ENCODE measurements at places on chromosomes 1 and 21.

DNA sequence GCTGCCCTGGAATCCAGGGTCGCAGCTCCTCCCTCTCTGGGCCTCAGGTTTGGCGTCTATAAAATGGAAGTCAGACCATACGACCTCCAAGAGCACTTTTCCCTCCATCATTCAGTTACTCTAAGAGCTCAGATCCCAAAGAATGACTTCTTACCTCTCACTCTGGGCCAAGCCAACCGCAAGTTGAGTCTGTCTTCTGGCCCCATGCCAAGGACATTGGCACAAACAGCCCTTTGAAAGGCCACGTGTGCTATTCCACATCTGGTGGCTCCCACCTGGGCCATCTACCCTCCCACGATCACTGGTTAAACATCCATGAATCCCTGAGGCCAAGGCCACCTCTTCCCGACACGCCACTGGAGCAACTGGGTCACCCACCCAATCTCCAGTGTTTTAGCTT is 12.4 kb downstream of the SLC2A7 start:
- DNase-seq, result no peak

GRCh38 chr1:215241451-215241850 is 158.9 kb downstream of the KCNK2 start:
- DNase-seq, result no peak

DNA sequence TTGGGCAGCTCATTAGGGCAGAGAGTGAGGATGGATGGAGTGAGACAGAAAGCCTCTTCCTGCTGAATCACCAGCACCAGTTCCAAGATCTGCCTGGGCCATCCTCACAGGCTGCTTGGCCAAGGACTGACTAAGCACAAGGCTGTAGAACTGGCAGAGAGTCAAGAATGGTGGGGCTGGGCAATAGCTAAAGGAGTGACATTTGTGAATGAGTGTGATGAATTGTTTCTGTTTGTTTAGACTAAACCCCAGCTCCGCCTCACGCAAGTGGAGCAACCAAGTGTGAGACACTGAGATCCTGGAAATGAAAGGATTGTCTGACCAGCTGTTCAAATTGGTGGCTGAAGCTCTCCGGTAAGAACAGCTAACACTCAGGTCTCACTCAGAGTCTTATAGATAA is 38.6 kb downstream of the BRINP2 start:
- no peak for DNase-seq

GRCh38 chr1:226644541-226645176 is 94.4 kb downstream of the ITPKB start:
- no peak for DNase-seq

DNA sequence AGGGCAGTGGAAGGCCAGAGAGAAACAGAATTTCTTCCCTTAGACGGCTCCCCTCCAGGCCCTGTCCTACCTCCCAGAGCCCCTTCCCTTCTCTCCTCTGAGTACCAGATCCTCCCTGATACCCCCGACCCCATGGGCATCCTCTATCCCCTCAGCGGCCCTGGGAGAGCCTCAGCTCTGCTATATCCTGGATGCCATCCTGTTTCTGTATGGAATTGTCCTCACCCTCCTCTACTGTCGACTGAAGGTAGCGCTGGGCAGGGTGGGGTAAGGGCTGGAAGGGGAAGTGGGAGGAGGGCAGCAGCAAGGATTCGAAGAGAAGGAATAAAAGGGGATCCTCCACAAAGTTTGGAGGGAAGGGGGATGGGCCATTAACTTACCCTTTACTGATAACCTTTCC is 2.7 kb downstream of the FCER1G start:
- DNase-seq, result no peak

- no peak for DNase-seq
Observed at GRCh38 chr1:214067853-214068703, 80.3 kb downstream of the PROX1 start.

DNA sequence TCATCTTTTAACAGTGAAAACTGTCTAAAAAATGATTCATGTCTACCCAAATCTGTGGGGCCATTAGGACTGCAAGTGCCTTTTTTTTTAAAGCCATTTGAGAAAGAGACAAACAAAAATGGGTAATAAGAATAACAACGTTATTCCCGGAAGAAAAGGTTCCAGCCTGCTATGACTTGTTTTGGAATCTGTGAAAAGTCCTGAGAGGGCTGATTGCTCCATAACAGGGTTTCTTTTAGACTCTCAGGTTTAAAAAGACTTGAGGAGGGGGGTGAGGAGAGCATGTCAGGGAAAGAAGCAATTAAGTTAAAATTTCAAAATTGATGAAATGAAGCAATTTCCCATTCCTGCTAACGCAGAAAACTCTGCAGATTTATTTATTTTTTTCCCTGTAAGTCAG is 56.4 kb downstream of the CACHD1 start:
- no peak for DNase-seq

- DNase-seq, result no peak
Observed at GRCh38 chr1:49204720-49205119, 428.0 kb upstream of the BEND5 start.

- peak; percentile 57 for DNase-seq
Observed at GRCh38 chr1:35030756-35031446, 844 bp downstream of the ZMYM6 start.

DNA sequence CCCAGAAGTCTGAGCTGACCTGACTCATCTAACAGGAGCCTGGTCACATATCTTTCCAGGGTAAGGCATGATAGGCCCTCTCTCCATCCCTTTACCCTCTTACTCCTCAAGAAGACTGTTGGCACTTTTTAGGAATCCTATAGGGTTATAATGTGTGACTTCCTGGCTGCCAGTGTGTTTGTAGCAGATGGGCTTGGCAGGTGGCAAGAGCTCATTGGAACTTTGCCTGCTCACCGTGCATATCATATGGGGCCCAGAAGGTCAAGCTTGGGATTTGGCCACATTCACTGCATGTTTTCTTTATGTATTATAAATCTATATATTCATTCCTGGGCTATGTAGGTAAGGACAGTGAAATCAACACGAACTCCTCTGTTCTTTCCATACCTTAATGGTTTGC is 5.2 kb downstream of the KAZN start:
- DNase-seq, result no peak

DNA sequence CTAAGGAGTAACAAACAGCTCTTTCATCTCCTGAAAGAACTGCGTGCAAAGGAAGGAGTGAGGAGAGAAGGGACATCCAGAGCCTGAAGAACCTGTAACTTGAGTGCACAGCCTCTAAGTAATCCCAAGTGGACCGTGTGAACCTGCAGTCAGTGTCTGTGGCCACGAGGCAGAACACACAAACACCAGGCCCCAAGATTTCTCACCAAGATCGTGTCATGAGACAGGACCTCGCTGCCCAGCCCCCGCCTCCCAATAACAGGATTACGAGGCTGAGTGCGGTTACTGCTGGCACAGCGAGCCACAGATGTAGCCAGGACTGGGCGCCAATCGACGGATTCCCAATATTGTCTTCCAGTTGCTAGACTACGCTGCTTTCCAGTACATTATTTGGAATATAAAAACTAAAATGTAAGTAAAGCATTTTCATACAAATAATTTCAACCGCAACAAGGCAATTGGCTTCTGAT is 101.3 kb upstream of the SLC25A33 start:
- no peak for DNase-seq

GRCh38 chr1:214570442-214570841 is 19.0 kb upstream of the PTPN14 start:
- no peak for DNase-seq

- DNase-seq, result no peak
Observed at GRCh38 chr21:34191876-34192275, 118.5 kb downstream of the MRPS6 start.

GRCh38 chr21:24840287-24840686 is 767.0 kb downstream of the MRPL39 start:
- peak; percentile 43 for DNase-seq

GRCh38 chr1:157776971-157777391 is at the start of gene FCRL2:
TSS of gene FCRL2 (minus strand) at chr1:157777132. CDS start at chr1:157777073, 59 bp downstream.
- no peak for DNase-seq

- DNase-seq, result no peak
Observed at GRCh38 chr21:30206551-30207251, 9.2 kb downstream of the CLDN8 start.

DNA sequence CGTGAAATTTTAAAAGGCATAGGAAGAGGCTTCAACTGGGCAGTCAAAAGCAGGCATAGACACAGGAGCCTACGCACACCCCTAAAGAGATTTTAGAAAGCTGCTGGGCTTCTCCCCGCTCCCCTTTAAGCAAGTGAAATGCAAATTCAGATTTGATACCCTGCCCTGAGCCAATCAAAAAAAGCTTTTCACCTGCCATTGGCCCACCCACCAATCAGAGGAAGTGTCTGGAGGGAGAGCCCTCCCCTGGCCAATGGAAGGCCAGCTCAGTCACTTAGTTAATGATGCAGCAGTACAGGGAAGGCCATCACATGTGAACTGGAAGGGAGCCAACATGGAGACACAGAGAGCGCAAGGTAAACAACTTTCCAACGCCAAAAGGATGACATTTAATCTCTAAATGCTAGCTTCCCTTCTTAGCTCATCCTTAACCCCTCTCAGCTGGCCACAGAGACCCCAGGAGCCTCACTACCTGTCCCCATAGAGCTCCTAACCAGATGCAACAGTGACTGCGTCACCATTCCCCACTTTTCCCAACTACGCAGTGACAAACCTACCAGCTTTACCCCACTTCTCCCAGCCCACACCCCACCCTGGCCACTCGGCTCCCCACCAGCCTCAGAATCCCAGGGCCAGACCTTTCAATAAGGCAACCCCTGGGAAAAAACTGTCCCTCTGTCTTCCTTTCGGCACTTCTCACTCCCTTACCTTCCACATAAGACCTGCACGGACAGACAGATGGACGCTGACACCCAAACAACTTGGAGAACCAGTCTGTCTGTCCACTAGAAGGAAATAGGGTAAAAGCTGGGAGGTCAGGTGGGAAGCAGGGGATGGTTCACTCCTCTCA is 71.0 kb downstream of the CD46 start:
- peak; percentile 53 for DNase-seq

DNA sequence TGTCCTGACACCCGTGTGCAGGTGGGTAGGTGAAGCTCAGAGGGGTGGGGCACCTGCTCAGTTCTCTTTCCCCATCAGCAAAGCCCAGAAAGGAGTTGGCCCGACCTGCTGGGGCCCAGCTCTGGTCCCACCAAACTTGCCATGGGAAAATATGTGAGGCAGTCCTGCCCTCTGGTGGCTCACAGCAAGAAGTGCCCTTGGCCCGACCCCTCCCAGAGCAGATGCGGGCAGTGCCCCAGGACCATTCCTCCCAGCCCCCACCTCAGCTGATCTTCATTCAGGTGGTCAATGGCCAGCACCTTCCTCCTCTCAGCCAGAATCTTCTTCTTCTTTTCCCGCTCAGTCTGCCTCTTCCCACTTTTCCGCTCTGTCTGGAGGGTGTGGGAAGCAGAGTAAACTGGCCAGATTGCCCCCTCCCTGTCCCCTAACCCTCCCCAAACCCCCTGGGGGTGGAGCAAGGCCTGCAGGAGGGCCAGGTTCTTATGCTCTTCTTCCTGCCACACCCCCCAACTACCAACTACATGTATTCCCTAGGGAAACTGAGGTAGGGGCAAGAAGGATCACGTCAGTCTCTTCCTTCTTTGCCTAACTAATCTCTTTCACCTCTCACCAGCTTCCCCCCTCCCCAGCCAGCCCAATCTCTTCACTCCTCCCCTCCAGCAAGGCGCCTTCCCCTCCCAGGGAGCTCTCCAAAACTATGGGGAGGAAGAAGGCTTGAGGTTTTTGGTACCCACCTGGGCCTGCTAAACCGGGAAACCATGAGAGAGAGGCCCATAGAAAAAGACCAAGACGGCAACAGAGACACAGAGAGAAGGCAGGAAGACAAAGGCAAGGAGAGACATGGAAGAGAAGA is 15.6 kb downstream of the TNNT2 start:
- peak; percentile 87 for DNase-seq

DNA sequence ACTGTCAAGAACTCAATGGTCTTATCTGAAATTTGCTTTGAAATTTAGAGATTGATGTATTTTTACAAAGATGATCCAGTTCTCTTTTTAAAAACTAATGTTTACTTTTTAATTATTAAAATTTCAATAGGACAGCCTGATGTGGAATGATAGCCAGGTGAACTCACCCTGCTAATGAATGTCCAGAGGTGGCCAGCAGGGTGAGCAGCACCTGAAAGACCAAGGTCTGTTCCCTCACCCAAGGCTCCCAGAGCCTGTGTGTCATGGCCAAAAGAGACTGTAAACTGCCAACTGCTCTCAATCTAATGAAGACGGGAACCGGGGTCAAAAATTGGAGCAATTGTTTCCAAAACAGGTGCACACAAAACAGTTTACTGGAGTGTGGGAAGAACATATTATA is 340.4 kb downstream of the DISC1 start:
- peak; percentile 40 for DNase-seq

DNA sequence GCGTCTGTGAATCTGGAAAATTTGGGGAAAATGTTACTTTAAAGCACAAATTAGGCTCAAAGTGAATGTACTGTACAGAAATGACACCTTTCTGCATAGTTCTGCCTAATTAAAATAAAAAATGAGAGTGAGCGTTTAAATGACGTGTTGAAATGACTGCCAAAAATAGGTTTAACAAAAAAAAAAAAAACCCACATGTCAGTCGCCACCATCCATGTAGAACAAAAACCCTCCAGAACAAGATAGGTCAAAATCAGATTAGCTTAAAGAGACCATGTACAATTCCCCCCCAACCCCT is 745 bp downstream of the PARP1 start:
- DNase-seq, result no peak

GRCh38 chr1:17200756-17201155 is 4.2 kb upstream of the PADI1 start:
- DNase-seq, result no peak

DNA sequence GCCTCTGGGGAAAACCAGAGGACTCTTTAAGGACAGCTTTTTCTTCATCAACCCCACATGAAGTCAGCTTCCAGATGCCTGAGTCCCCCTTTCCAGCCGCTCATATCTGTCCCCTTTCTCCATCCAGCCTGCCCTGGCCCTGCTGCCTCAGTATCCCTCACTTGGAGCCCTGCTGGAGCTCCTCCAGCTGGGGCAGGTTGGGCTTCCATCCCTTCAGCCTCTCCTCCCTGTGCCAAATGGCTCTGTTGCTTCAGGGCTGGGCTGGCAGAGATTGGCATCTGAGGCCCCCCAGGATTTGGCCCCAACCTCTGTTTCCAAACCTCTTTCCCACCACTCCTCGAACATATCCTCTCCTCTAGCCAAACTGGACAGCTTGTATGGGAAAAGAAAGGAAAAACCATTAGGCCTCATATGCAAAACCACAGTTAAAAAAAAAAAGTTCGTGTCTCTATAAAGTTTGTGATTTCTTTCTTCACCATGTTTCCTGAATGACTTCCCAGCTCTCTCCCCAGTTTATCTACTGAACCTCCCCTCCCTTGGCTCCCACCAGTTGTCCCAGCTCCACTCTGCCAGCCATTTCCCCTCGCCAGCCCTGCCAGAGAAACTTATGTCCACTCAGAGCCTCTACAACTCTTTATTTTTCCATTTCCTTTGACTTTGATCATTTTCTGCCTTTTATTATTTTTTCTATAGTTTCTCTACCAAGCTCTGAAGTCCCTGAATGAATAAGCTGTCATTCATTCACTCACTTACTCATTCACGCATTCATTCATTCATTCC is 217.9 kb downstream of the FOXD2 start:
- DNase-seq, result no peak

All from GM23338 (cell line).